ENCODE measurements at places on chromosomes 1 and 21. TPM values are rescaled to one million over a fixed set of nuclear protein-coding genes. Genes with fewer than 3 reads are reported as not detected.

Gene AK5
- total RNA-seq, result not detected

Gene PADI1
- total RNA-seq, result not detected

Gene SYT2
- total RNA-seq, result not detected

Gene RIPK4
- not detected for total RNA-seq

Gene GBP6
- 0.28 TPM for total RNA-seq

Gene DISP1
- 1.8 TPM for total RNA-seq

Gene AMY1B
- total RNA-seq, result not detected

Measured in activated T-helper 17 cell treated with anti-CD3 and anti-CD28 coated beads, Interleukin-2, amount 50 U/mL, for 72 hours (primary cell).